ENCODE measurements at places on chromosomes 4 and X.

- no peak for DNase-seq
These were observed 4.3 kb upstream of the SHROOM2 start for GRCh38 chrX:9781941-9782340.

DNA sequence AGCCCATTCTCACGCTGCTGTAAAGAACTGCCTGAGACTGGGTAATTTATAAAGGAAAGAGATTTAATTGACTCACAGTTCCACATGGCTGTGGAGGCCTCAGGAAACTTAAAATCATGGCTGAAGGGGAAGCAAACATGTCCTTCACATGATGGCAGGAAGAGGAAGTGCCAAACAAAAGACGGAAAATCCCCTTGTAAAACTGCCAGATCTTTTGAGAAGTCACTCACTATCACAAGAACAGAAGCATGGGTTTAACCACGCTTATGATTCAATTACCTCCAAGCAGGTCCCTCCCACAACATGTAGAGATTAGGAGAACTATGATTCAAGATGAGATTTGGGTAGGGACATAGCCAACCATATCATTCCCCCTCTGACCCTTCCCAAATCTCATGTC, 335.5 kb downstream of the IL15 start:
- no peak for DNase-seq

DNA sequence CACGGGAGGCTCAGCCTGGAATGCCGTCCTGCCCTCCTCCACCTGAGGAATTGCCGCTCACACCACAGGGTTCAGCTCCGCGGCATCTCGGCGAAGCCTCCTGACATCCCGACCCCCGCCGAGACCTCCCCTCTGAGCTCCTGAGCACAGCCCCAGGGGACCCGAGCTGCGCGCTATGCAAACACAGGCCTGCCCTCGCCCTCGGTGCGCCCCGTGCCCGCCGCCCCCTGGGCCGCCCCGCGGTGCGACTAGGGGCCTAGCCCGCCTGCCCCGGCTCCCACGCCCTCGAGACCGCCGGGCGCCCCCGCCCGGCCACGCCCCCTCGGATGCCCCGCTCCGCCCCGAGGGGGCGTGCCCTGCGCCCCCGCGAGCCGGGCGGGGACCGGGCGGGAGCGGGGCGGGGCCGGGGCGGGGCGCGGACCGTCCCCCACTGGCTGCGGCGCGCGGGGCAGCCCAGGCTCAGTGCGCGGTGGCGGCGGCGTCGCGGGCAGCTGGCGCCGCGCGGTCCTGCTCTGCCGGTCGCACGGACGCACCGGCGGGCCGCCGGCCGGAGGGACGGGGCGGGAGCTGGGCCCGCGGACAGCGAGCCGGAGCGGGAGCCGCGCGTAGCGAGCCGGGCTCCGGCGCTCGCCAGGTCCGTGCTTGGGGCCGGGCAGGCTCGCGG, at the start of gene FGFR3:
FGFR3 (plus strand) TSS at position 462 of the 664 bp plus-strand sequence. CDS start 642 bp downstream, outside the sequence.
- peak; percentile 54 for DNase-seq

GRCh38 chrX:123990169-123990568, 28.7 kb downstream of the STAG2 start:
- DNase-seq = no peak

- DNase-seq = no peak
These were observed 13.5 kb upstream of the GRIA3 start for GRCh38 chrX:123170546-123170945.

DNA sequence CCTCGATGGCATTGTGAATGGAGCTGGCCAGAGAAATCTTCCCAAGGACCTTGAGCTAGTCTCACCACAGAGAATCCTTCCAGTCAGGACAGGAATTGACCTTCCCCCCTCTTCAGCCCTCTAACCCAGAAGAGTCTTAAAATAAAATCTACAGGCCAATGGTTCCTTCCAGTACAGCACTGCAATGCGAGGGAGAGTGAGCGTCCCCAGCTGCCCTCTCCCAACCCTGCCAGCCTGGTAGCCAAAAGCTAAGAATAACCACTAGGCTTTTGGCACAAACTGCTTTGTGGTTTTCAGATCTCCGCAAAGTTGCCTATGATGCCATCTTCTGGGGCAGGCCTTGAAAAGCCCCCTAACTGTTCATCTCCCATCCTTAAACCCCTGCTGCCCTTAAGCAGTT, 175.1 kb downstream of the AR start:
- no peak for DNase-seq

DNA sequence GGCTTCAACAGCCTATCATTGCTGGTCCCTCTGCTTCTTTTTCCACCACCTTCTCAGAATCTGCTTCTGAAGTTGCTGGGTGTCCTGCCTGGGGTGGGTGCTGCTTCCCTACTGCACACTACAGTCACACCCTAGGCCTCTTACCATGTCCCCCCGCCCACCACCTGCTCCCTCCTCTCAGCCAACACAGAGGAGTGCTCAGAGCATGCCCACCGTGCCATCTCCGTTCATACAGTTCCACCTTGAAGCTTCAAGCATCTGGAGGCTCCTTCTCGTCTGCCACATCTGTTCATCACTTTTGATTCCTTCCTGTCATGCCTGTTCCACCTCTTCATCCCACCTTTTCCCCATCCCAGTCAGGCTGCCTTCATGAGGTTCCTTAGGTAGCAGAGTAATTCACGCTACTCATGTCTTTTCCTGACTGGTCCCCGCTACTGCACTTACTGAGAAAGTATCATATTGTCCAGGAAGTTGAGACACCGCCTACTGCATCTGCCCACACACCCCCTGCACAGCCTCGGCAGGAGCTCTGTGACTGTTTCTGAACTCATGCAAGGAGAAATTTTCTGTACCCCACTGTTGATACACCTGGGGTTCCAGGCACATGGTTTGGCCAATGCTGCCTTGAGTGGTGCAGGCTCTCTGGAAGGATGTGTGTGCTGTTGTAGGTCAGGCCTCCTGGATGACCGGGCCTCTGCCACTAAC, 39.5 kb downstream of the HADH start:
- DNase-seq = no peak

DNA sequence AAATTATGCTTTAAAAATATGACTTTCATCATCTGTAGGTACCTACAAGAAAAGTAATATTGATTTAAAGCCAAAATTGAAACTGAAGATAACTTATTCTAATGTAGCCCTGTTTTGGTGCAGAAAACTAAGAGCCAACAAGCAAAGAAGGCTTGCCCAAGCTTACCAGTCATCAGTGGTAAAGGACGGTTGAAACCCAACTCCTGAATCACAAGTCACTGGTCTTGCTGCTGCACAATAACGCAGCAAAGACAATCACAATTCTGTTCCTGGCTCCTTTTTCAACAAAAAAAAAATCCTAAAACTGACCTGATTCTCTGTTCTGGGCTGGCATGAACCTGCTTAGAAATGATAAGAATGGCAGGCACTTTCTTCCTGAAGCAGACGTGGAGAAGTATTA, 34.5 kb downstream of the WDFY3 start:
- no peak for DNase-seq

DNA sequence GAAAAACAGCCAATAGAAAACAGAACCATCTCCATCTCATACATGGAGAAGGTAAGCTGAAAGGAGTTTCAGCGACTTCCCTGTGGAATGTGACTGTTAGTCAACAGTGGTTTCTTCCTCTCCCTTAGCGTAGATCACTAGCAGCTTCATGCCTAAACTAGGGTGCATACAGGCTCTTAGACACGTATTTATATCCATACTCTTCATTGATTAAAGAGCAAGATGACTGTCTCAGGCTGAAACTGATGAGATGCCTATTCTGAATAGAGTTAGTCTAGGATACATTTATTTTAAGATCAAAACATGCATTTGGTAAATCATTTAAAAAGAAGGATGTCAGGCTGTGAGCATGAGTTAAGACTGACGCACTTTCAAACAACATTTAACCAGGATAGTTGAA, 423.3 kb downstream of the ARHGAP24 start:
- no peak for DNase-seq

DNA sequence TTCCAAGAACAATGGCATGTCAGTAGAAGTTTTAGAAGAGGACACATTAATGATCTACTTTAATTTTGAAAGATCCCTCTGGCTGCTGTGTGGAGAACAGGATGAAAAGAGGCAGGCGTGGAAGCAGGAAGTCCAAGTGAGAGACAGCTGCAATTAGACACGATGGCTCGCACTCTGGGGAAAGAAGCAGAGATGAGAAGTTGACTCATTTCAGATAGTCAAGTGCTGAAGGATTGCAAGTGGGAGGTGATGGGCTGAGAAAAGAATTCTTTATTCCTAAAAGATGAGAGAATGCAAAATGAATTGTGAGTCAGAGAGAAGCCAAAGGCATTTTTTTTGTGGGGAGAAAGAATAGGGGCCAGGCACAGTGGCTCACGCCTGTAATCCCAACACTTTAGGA, 16.5 kb downstream of the RXFP1 start:
- DNase-seq = no peak

DNA sequence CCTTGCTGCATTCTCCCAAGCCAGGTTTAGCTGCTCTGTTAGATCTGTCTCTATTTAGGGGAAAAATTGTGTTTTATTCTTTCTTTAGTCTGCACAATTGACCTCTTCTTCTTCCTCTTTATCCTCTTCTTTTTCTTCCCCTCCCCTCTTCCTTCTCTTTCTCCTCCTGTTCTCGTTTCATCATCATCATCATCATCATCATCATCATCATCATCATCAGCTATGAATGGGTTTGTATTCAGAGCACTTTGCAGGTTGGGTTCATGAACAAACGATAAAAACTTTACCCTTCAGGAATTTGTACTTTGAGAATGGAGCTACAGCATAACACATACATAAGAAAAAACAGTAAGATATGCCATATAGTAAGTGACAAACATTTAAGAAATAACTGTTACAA, 9.1 kb downstream of the GPM6A start:
- no peak for DNase-seq

- DNase-seq = no peak
These were observed 25.6 kb downstream of the SLC16A2 start for GRCh38 chrX:74446876-74447275.

DNA sequence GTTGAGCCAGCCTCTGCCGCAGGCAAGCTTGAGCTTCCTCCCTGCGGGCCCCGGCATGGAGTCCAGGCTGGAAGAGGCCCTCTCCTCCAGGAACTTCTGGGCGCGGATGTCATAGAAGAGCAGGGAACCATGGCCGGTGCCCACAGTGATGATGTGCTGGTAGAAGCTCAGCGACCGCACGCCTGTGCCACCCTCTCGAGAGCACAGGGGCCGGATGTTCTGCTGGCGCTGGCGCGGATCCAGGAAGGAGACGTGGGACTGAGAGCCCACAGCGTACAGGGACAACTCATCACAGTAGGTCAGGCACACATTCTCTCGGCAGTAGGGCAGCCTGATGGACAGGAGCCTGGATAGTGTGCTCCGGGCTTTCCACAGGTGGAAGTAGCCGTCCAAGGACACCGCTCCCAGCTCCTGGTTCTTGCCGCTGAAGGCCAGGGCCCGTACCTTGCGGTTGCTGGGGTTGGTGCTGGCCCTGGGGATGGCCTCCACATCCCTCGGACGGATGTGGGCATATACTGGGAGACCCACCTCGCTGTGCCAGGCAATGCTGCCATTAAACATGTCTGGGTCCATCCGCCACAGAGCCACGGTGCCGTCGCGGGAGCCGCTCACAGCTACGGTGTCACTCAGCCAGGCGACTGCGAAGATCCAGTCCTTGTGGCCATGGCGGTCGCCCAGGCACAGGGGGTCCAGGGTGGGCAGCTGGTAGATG, 1.2 kb downstream of the DCAF12L2 start:
- no peak for DNase-seq

GRCh38 chr4:141524116-141524515, 112.3 kb upstream of the IL15 start:
- DNase-seq = no peak

- no peak for DNase-seq
These were observed 79.5 kb downstream of the PCDH18 start for GRCh38 chr4:137452799-137453198.

- DNase-seq = no peak
These were observed 30.7 kb upstream of the WDR17 start for GRCh38 chr4:176034936-176035335.

GRCh38 chr4:81505004-81505598, 33.4 kb upstream of the RASGEF1B start:
- no peak for DNase-seq

DNA sequence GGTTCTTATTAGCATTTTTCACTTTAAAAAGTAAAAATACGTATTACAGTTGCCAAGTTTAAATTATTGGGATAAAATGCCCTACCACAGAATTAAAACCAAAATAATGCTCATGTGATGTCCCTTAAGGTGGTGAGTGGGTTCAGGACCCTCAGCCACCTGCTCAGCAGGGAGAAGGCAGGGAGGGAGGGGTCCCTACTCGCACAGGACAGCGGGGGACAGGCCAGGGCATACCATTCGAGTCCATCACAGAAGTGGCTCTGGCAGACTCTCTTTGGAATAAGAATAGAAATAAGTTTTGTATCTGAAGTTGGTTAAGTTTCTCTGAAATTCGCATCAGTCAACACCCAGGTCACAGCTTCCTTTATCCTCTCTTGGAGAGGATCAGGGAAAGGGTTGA, 37.7 kb downstream of the NOP14 start:
- no peak for DNase-seq

DNA sequence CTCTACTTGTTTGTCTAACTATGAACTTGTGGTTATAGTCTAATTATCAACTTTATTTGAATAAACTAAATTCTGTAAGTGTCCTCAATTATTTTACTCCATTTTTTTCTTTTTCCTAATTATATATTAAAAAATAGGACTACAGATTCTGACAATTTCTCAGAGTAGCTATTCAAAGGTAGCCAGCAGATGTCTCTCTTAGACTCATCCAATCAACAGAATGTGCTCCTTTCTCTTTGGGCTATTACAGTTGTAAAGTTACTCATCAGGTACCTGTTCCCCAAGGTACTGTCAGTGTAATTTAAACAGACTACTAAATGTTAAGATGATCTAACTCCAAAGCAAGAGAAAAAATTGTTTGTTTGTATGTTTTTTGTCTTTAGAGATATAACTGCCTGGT, 248.6 kb downstream of the PCDH18 start:
- DNase-seq = no peak

All from Calu3 (cell line).